ENCODE measurements at places on chromosomes 13 and 19. TPM values are rescaled to one million over a fixed set of nuclear protein-coding genes. Genes with fewer than 3 reads are reported as not detected.

DNA sequence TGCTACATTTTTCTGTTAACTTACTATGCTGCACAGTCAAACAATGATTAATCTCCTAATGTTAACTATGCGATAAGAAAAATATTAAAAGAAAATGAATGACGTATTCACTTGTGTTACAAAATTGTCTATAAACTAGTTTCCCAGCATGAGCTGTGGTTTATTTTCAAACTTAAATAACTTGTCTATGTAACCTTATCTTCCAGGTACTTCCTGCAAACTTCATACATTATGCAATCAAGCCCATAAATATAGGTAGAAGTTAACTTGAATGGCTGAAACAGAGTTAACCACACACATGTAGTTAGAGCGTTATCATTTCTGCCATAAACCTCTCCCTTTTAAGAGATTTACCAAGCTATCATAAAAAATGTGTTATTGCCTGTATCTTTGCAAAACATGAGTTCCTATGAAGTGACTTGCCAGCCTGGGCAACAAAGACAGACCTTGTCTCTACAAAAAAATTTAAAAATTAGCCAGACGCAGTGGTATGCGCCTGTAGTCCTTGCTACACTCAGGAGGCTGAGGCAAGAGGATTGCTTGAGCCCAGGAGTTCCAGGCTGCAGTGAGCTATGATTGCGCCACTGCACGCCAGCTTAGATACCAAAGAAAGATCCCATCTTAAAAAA lies 17.7 kb upstream of the KLF5 start:
- no peaks in the 10 kb centered on the region for H3K36me3 ChIP-seq
- H3K4me1 ChIP-seq = no peaks in the 10 kb centered on the region
- H3K27ac ChIP-seq = no peak overlapping the region
- H3K27me3 ChIP-seq = no peaks in the 10 kb centered on the region
- DNase-seq = no peak

DNA sequence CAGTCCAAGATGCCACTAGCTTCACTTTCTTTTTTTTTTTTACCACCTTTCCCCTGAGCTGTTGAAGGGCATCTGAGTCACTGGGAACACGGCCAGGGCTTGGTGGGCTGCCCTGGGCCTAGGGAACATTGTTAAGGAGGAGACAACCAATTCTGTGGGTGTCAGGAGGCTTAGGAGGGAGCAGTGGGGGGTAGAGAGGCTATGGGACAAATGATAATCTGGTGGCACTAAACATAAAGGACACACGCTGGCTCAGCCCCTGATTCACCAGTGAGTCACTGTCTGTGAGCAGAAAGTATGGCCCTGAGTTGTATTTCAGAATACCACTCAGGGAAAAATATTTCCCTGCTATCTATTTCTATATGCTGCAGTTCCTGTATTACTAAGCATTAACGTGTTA lies 207.8 kb downstream of the DCLK1 start:
- H3K4me3 ChIP-seq = no peak overlapping the region
- no peaks in the 10 kb centered on the region for H3K36me3 ChIP-seq
- no peak overlapping the region for H3K27ac ChIP-seq
- no peak for DNase-seq
- no peaks in the 10 kb centered on the region for H3K4me1 ChIP-seq
- no peaks in the 10 kb centered on the region for H3K27me3 ChIP-seq

GIPR gene
- 10.4 TPM for total RNA-seq

MAMSTR gene
- total RNA-seq = 2.1 TPM

Data from naive thymus-derived CD8-positive, alpha-beta T cell (primary cell).